LHCN-M2 (cell line): ENCODE measurements at places on chromosomes 6 and 20.
A peak's percentile ranks its signal among the peaks of the same experiment; 100 is the strongest.

- DNase-seq = peak; percentile 93
Measured at GRCh38 chr6:71468841-71469700, 180.5 kb downstream of the OGFRL1 start.

- no peak for DNase-seq
Measured at GRCh38 chr6:41318261-41318653, 17.2 kb upstream of the NCR2 start.

GRCh38 chr20:17179840-17180239, 47.0 kb upstream of the PCSK2 start:
- no peak for DNase-seq

DNA sequence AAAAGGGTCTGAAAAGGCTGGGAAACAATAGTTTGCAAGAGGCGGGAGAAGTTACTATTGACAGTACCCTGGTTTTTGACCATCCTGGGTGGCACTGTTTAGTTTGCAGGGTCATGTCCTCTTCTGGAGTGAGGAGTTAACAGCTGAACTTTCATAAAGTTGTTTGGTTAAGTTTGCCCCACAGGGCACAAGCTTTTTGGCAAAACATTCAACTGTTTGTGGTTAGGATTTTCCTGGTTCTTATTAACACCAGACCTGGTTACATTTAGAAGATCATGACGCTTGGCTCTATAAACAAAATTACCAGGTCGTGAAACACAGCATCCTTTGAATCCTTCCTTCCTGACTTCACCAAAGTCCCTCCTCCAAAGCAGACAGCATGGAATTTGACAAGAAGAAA, 106.1 kb downstream of the RIN2 start:
- DNase-seq = peak; percentile 71

- no peak for DNase-seq
Measured at GRCh38 chr6:424741-425417, 33.3 kb downstream of the IRF4 start.

DNA sequence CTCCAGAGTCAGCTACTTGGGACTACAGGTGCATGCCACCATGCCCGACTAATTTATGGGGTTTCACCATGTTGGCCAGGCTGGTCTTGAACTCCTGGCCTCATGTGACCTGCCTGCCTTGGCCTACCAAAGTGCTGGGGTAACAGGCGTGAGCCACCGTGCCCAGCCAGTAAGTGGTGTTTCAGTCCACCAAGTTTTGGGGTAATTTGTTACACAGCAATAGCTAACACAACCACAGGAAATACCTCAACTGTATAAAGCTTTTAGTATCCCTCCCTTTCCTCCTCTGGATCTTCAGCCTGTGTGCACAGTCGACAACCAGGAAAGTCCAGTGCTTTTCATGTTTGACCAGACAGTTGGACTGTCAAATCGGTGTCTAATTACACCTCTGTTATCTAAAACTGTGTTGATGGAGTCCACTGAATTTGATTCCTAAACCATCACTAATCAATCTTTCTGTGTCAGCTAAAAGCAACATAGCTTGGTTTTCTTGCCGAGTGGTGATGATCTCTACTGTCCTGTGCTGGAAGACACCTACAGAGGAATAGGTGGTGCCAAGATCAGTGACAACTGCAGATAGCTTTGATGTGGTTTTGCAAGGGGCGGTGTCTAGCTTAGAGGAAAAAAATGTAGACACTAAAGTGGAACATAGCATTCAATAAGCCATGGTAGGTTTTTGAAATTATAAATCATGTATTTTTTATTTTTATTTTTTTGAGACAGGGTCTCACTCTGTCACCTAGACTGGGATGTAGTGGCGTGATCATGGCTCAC, 22.2 kb upstream of the ZBTB2 start:
- DNase-seq = no peak

- DNase-seq = no peak
Measured at GRCh38 chr20:14611479-14611878, 274.1 kb upstream of the FLRT3 start.

- no peak for DNase-seq
Measured at GRCh38 chr20:20677186-20677585, 35.3 kb downstream of the RALGAPA2 start.

DNA sequence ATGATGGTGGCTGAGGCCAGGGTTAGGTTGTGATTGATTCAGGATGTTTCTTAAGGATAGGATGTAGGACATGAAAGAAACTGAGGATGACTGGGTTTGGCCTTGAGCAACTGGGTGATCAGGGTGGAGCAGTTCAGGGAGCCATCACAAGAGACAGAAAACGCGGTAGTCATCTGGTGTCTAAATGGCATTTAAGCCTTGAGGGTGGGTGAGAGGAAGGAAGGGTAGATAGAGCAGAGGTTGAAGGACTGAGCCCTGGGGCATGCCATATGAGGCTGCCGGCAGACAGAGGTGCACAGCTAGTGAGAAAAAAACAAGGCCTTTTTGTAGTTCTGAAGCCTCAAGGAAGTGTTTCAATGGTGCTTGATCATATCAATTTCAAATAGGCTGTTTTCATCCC, 1.9 kb downstream of the POU5F1 start:
- DNase-seq = no peak

GRCh38 chr6:71211799-71212198, 76.8 kb upstream of the OGFRL1 start:
- no peak for DNase-seq

- DNase-seq = no peak
Measured at GRCh38 chr6:306641-307061, 14.4 kb downstream of the DUSP22 start.
